ENCODE measurements at places on chromosomes 1 and 21.

DNA sequence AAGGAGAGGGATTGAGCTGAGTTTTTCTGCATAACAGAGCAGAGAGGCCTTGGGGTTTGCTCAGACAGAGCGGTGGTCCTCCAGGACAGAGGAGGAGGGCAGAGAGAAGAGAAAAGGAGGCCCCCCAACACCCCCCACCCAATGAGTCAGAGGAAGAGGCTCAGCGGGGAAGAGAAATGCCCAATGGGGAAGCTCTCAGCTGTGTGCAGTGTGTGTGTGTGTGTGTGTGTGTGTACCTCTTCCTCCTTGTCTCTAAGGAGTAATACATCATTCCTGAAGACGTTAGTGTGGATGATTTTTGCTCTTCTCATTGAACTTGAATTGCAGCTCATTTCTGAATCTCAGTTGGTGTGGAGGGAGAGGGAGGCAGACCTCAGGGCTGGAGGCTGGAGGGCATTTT, 8.7 kb downstream of the TMPRSS3 start:
- DNase-seq, result no peak

DNA sequence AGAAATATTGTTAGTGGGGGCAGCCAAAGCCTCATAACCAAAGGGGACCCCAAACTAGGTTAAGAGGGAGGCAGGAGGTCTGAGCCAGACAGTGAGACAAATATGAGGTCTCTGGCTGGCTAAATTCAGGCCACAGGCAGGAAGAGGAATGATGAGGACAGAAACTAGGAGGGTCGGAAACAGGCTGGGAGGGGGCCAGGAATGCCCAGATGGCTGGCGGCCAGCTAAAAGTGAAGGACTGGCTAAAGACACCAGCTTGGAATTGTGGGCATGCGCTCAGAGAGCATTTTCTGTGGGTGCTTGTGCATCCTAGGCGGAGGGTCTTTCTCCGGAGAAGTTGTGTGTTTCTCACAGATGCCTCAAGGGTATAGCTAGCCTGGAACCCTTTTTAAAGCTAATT, 77.0 kb downstream of the PGM1 start:
- no peak for DNase-seq

DNA sequence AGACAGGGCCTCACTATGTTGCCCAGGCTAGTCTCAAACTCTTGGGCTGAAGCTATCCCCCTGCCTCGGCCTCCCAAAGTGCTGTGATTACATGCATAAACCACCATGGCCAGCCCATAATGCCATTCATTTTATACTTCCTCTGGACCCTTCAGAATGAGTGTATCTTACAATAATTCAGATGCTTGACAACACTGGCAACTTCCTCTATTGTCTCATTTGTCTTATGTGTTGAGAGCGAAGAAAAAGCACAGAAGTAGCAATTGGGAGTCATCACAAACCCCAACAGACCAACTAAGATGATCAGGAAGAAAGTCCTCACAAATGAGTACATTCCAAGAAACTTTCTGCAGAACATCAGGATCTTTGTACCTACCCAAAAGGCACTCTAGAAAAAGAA, 191.9 kb downstream of the RERE start:
- no peak for DNase-seq

DNA sequence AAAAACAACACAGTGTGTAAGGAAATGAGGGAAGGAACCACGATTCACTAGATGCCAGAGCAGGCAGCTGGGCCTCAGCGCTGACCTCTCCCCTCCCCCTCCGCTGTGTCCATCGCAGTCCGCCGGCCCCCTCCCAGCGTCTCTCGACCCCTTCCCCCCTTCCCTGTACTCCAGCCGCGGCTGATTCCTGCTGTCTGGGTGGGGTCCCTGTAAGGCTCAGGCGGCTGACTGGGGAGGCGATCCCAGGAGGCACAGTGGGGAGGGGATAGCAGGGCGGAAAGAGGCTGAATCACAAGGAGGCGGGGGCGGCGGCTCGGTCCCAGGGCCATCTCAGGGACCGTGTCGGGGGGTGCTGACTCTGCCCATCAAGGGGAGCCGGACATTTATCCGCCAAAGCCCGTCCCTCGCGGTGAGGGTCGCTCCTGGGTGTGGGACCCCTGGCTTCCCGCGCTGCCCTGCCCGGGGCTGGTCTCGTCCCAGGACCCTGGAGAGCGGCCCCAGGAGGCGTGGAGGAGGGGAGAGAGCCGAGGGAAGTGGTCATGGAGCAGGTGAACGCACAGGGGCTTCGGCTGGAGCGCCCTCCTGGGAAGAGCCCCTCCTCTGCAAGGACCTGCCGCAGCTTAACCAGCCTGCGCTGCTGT, 241.9 kb downstream of the PTPRU start:
- no peak for DNase-seq

- peak; percentile 41 for DNase-seq
These were observed 242.3 kb downstream of the LMX1A start for GRCh38 chr1:165114022-165114888.

GRCh38 chr1:229024528-229025130, 246.3 kb upstream of the RAB4A start:
- peak; percentile 91 for DNase-seq

DNA sequence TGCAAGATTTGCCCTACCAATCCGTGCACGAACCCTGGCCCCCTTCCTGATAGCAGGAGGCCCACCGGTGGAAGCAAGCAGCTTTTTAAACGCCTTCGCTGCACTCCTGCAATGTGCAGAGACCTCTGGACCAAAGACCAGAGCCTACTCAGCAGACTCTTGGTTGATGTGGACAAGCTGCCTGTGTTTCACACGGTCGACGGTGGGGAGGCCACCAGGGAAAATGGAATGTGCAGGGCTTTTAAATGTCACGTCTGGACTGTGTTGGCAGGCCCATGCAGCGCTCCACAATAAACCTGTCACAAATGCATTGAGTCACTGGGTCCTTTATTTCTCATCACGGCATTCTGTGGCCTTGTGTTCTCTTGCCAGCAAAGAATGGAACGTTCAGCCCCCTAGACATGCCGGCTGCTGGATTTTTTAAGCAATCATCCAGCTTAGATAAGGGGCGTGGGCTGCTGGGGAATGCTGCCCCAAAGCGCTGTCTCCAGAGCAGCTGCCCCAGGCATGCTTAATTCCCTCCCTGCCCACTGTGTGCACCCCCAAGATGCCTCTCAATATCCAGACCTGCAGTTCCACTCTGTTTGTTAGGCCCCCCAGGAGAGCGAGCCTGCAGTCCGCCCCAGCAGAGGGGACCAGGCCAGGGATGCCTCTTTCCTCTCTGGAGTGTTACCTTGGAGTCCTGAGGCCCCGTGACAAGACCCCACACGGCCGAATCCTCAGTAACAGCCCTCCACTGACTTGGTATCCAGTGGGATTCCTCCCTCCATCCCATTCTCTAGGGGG, 71.3 kb downstream of the ATP5PO start:
- no peak for DNase-seq
